Cardiac fibroblast (primary cell): ENCODE measurements at places on chromosomes 6 and 20.

GRCh38 chr6:163576114-163576513 lies 161.6 kb downstream of the QKI start:
- no peak for DNase-seq

GRCh38 chr6:42338744-42339222 lies 112.9 kb downstream of the TRERF1 start:
- DNase-seq, result peak; percentile 99

GRCh38 chr20:59305908-59306655 lies 5.7 kb downstream of the EDN3 start:
- DNase-seq, result no peak

DNA sequence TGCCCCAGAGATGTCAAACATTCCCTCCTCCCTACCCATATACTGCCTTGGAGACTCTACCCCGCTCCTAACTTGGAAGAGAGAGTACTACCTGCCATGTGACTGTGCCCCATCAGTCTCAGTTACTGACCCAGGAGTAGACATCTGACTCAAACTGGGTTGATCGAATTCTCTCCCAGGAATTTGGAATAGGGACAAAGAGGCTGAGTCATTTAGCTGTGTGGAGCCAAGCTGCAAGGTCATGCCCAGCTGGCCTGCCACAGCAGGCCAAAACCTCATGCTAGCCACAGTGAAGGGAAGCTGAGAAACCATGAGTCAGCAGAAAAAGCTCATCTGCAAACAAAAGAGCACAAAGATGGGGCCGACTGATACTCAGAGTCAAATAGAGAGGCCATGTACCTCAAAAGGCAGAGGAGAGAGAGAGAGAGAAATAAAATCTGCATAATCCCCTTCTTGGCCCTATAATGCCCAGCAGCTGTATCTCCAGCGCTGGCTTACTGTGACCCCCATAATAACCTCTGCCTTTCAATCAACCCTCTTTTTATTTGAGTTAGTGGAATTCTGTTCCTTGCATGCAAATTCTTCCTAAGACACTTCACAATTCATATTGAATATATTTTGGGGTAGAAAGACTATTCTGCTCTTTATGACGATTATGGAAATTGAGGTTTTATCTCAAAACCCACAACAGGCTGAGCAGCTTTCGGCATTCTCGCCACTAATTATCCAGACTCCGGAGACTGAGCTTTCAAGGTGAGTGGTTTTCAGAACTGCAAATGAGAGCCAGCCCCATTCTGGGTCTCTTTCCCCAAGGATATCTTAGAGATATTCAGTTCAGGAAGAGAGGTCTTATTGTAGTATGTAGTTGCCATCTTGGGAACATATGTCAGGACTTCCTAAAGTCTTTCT lies 21.4 kb upstream of the AKIRIN2 start:
- DNase-seq, result peak; percentile 97

DNA sequence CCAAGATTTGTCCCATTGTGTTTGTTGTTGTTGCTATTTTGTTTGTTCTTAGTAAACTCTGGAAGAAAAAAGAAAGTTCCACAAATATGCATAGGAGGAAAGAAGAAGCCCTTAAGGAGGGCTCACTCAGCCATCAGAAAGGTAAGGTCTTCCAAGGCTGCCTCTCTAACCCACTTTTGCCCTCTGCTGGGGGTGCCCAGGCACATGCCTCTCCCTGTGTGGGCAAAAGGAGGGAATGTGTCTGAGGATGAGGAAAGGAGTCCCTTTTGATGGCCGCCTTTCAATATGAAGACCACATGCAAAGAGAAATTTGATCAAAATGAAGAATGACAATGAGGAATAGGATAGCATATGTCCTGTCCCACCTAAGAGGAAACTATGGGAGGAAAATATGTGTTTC lies 248.2 kb upstream of the POU3F2 start:
- no peak for DNase-seq

GRCh38 chr20:59923514-59923913 lies 9.9 kb downstream of the SYCP2 start:
- DNase-seq, result no peak

GRCh38 chr6:156562019-156562418 lies 215.2 kb upstream of the ARID1B start:
- DNase-seq, result no peak

- no peak for DNase-seq
These were observed 138.2 kb upstream of the DTNBP1 start for GRCh38 chr6:15800841-15801617.

- peak; percentile 82 for DNase-seq
These were observed 2.6 kb downstream of the GJA1 start for GRCh38 chr6:121437851-121438651.

- DNase-seq, result no peak
These were observed 195.1 kb downstream of the KIF16B start for GRCh38 chr20:16378122-16378521.

GRCh38 chr20:62511915-62512610 lies 36.3 kb upstream of the GATA5 start:
- DNase-seq, result no peak

- DNase-seq, result no peak
These were observed 952.6 kb upstream of the MAP3K7 start for GRCh38 chr6:91539456-91539855.

DNA sequence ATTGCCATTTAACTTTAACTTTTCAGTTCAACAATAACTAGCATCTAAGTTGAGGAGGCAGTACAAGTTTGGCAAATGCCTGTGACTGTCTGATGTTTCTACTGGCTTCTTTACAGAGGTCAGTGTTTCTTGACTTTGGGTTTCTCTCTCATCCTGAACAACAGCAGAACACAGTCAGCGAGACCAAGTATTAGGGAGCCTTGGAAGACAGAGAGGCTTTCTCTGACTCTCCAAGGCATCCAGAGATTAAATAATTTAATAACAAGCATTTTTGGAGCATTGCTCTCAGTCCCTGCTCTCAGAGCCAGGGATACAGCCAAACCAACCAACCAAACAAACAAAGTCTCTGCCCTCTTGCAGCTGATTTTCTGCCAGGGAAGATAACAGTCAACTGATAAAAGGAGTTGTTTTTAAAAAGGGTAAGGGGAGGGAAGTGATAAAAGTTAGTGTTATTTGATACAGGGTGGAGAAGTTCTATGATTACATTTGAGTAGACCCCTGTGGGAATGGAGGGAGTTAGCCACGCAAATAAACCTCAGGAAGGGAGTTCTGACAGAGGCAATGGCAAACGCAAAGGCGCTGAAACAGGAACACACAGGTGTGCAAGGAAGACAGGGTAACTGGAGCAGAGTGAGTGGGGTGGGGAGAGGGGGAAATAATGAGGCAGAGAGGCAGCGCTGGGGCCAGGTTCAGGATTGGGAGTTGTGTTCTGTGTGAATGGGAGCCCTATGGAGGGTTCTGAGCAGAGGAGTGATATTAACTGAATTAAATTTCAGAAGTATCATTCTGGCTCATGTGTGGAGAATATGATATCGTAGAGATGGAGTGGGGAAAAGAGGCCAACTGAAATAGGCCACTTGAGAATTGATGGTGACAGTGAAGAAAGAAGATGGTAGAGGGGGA lies 55.2 kb downstream of the SEL1L2 start:
- no peak for DNase-seq

- DNase-seq, result no peak
These were observed 63.4 kb upstream of the MPC1 start for GRCh38 chr6:166446146-166446545.

DNA sequence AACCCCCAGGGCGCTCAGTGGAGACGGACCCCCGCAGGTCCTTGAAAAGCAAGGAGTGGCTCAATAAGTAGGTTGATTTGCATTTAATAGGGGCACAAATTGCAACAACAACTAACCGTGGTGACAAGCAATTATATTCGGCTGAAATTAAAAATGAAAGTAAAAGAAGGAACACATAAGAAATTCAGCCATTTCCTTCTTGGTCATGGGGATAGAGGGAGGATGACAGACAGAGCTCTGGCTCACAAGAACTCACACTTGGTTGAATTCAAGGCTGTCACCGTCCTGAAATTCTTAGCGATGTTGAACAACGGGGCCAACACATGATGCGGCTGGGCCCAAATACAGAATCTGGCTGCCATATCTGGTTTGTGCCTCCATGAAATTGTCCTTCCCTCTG lies 129.0 kb downstream of the EDN3 start:
- DNase-seq, result no peak

GRCh38 chr20:2303673-2304072 lies 7.9 kb downstream of the TGM3 start:
- DNase-seq, result no peak

GRCh38 chr6:166282394-166283032 lies 25.7 kb downstream of the PRR18 start:
- DNase-seq, result no peak

DNA sequence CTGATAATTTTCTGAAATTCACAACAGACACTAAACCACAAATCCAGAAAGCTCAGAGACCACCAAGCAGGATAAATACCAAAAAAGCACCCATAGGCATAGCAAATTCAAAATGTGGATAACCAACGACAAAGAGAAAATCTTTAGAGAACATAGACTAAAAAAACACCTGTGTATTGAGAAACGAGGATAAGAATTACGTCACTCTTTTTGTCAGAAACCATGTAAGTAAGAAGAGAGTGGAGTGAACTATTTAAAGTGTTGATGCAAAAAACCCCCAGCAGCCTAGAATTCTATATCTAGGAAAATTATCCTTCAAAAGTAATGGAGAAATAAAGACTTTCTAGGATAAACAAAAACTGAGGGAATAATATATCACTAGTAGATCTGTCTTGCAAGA lies 126.9 kb upstream of the SCGN start:
- no peak for DNase-seq
